ENCODE measurements at places on chromosomes 5 and 9.

DNA sequence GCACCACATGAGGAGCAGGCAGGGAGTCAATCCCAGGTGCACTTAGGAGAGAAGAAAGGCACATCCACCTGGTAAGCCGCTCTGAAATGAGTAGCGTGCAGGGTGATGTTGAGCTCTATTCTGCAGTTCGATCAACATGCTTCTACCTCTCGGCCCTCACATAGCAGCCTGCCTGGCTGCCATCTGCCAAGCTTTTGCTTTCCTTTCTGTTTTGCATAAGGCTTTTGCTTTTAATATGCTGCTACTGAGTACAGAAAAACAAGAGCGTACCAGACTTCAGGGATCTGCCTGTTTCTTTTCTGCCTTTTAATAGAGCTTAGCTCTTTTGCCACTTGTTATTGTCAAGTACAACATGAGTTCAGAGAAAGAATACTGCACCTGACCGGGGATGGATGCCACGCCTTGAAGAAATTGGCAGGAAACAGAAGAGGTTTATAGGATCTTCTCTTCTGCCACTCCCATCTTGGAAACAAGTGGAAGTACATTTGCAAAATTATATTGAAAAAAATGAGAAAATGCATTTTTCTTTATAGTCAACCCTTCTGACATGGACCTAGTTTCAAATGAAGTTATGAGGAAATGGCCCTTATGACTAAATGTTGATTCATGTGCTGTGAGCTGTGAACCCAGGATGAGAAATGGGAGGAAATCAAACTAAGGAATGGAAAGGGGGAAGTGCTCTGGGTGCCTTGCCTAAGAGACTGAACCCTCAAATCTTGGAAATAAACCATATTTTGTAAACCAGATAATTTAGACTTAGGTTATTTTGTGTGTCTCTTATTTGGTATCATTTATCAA, 4.0 kb upstream of the FCHO2 start:
- DNase-seq = no peak

GRCh38 chr5:145949474-145949873, 13.1 kb downstream of the SH3RF2 start:
- no peak for DNase-seq

DNA sequence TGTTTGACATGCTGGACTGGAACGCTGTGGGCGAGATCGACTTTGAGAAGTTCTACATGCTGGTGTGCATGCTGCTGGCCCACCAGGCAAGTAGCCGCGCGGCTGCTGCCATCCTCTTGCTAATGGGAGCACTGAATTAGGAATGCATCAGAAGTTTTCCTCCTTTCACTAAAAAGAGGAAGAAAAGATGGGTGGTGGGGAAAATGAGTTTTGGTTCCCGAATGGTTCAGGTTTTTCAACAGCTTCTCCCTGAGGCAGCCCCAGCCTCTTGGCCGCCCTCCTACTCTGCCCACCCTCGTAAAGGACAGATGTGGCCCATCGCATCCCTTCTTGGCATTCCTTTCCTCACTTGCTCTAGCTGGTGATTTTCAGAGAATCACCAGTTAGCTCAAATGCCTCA, 5.5 kb downstream of the EFCAB9 start:
- no peak for DNase-seq

DNA sequence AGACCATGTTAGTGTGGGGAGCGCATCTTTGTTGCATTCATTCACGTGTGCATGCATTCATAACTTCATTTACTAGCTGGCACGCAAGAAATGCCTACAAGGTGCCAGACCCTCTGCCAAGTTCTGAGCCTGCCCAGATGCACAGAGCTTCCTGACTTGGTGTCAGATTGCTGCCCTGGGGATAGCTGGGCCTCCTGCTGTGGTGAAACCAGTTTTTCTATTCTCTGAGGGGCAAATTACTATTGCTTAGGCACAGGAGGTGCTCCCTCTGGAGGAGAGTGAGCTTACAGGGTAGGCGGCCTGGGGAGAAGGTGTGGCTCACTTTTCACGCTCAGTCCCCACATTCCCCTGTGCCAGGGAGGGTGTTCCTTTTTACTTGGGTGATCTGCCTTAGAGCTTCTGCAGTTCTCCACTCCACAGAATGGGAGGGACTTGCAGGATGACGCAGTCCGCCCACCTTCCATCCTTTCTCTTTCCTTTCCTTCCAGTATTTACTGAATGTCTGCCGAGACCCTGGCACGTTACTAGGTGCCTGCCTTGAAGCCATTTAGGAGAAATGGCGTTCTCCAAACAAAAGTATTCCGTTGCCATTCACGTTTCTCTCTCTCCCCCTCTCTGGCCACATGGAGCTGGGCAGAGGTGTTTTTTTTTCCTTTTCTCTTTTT, 27.9 kb upstream of the CTNNA1 start:
- DNase-seq = peak; percentile 25

DNA sequence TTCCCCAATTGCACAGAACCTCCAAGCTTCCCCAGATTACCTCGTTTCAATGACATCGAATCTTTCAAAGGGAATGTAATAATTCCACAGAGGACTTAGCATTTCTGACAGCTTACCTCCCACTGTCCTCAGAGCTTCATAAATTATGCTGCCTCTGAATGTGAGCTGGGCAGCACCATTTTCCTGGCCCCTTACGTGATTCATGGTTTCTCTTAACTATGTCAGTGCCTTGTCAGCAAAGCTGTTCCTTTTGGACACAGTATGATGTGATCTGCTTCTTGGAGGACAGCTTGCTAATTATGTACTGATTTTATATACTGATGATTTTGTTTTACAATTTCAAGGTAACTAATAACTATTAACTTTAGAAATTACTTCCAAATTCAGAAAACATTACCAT, 27.7 kb upstream of the SSBP2 start:
- no peak for DNase-seq

DNA sequence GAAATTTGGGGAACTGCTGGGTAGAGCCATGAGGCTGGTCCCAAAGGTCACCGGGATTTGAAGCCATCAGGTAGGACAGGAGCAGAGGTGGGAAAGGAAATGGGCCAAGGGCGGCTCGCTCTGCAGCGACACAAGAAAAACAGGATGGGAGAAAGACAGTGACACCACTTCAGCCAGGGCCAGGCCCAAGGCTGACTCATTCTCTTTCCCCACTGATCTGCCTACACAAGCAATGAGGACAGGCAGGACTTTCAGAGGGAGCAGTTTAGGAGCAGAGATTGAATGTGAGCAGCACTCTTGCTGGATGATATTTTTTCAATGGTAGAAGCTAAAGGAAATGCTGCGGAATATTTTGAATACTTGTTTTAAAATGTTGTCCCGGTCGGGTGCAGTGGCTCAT, 3.5 kb downstream of the RUFY1 start:
- no peak for DNase-seq

GRCh38 chr9:73680831-73681230, 529.2 kb downstream of the ANXA1 start:
- DNase-seq = no peak

DNA sequence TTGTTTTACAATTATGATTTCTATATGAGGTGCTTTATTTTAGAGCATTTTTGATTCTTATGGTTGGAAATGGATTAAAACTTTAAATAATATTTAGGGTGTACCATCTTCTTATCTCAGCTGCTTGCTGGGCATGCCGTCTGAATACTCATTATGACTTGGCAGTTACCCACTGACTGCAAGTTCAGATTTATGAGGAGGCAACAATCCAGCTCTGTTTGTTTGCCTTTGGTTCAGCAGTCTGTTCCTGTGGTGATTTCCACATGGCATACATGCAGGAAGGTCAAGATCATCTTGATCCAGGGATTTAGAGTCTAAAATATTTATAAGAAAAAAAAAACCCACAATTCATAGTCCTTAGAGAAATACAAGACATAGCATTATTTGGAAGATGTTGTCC, 1254.5 kb upstream of the NUDT12 start:
- DNase-seq = no peak

DNA sequence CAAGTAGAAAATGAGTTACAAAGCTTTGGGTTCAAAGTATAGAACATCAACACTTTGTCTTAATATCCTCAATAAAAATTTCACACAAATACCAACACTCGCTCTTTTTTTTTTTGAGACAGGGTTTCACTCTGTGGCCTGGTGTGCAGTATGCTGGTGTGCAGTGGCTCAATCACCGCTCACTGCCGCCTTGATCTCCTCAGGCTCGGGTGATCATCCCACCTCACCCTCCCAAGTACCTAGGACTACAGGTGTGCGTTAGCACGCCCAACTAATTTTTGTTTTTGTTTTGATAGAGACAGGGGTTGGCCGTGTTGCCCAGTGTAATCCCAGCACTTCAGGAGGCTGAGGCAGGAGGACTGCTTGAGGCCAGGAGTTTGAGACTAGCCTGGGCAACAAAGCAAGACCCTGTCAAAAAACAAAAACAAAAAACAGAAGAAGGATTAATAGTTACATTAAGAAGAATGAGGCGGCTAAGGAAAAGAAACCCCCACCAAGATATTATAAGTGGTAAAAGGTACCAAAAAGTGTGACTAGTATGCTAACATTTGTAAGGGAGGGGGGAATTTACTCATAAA, 20.3 kb downstream of the FNBP1 start:
- DNase-seq = no peak

DNA sequence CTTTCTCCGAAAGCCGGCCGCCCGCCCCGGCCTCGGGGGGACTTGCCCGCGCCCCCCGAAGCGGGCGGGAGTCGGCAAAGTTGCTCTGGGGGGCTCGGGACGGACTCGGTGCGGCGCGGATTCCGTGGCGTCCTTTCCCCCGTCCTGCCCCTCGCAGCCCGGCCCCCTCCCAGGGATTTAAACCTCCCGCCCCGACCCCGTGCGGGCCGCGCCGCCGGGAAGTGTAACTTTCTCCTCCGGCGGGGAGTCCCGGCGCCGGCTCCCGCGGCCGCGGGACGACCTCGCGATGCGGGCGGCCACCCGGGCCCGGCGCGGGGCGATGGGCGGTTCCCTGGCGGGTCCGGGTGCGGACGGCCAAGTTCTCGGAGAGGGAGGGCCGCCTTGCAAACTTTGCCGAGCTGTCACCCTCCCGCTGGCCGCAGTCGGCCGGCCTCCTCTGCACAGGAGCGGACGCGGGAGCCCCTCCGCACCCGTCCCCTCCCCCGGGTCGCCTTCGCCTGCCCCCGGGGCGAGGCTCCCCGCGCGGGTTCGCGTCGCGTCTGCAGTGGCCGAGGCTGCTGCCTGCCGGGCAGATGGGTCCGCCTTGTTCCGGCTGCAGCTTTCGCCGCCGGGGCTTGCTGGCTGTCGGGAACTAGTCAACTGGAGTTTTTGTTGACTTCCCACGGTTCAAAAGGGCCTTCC, 732 bp downstream of the PBX3 start:
- DNase-seq = no peak

DNA sequence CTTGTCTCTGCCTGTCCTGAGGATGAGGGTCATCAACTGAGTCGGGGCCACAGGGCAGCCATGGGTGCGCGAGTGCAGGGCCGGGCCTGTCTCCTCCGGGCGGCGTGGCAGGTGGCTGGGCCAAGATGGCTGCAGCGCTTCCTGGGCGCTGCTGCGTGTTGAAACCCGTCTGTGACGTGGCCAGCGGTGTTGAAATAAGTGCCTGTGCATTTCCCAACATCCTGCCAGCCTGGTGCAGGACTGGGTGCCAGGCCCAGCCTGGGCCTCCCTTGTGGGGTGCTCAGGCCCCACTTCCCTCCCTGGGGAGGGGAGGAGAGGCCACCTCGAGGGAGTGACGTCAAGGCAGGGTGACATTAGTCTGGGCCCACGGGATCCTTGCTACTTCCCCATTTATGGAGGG, 45.5 kb downstream of the RXRA start:
- no peak for DNase-seq

DNA sequence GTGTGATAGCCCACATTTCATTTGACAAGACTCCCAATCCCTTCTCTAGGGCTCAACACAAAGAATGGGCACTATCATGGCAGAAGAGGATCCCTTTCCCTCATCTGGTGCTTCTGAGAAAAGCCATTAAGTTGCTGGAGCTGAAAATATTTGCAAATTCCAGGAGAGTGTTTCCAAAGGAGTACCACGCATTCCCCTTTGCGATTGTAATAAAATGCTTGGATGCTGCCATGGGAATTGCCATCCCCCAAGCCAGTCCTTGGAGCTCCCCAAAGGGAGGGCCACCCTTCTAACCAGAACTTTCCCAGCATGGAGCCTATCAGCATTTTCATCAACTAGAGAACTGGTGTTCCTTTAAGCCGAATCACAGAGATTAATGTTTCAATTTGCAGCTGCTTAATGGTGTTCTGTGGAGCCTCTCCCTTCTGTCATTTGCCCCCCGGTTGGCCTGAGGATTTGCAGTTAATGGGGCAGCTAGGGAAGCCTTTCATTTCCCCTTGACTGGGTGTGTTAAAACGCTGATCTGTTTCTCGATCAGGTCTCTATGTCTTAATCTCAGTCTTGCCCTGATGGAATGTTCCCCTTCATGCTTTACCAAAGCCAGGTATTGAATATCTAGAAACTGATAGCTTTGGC, 133.0 kb downstream of the ENC1 start:
- peak; percentile 56 for DNase-seq

DNA sequence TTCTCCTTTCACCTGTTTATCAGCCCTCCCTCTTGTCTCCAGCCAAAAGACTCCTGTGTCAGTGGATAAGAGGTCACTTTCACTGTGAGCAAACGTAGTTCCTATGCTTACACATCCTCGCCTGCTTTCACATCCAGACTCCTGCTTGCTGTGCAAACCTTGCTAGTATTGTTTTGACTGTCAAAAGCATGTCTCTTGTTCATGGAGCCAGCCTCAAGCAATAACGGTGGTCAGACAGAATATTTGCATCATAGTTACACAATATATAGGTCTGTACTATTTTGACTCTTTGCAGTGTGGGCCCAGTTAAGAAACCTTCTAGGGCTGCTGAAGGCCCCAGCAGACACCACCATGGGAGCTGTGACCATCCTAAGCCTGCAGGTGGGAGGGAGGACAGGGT, 420.0 kb downstream of the SEMA5A start:
- no peak for DNase-seq

GRCh38 chr5:159415301-159415937, 85.1 kb upstream of the IL12B start:
- no peak for DNase-seq

DNA sequence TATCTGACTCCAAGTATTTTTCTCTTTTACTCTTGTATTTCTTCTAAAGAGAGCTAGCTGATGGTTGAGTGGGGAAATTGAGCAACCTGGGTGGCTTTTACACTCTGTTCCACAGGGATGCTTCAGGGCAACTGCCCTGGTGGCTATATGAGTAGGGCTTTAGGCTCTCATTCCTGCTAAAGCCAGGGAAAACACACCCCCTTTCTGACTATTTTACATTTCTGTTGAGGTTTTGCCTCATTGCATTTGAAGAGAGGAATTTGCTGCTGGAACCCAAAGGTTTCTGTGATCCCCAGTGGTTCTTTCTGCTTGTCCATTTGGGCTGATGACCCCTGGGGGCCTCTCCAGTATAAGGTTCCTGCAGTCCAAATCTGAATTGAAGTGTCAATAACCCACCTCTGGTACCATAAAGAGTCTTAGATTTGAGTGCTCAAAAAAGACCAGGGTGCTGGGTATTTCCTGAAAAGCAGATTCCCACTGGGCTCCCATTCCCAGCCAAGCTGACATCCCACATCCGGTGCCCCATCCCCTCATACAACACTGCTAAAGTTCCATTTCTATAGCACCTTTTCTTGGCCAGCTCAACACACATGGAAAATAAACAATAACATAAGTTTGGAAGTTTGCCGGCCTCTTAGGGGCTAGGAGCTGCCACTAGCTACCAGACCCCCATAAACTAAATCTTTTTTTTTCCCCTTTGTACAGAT, 59.5 kb downstream of the PAPPA start:
- DNase-seq = no peak

All from left renal cortex interstitium (tissue), 4 donors.